Activated T-cell treated with anti-CD3 and anti-CD28 coated beads, Interleukin-2, amount 50 U/mL, for 72 hours (primary cell): ENCODE measurements at places on chromosomes 6 and 20. TPM values are rescaled to one million over a fixed set of nuclear protein-coding genes. Genes with fewer than 3 reads are reported as not detected.

- peaks cover 2% of the 10 kb centered on the region for H3K36me3 ChIP-seq
- peaks cover 22% of the 10 kb centered on the region for H3K4me1 ChIP-seq
- H3K27me3 ChIP-seq = no peaks in the 10 kb centered on the region
- no peak overlapping the region for H3K27ac ChIP-seq
- DNase-seq = no peak
- H3K4me3 ChIP-seq = no peak overlapping the region
Measured at GRCh38 chr20:8220716-8221115, 88.7 kb downstream of the PLCB1 start.

- H3K27ac ChIP-seq = peak overlapping the region; percentile 71
- peak; percentile 30 for DNase-seq
- H3K36me3 ChIP-seq = peaks cover 21% of the 10 kb centered on the region
Measured at GRCh38 chr6:28772480-28773381, 151.1 kb downstream of the TRIM27 start.

- DNase-seq = peak; percentile 50
- peaks cover 45% of the 10 kb centered on the region for H3K4me1 ChIP-seq
- no peaks in the 10 kb centered on the region for H3K27me3 ChIP-seq
- peaks cover 2% of the 10 kb centered on the region for H3K36me3 ChIP-seq
- H3K4me3 ChIP-seq = peak overlapping the region; percentile 91
Measured at GRCh38 chr6:159969204-159969912, 476 bp downstream of the IGF2R start.

DNA sequence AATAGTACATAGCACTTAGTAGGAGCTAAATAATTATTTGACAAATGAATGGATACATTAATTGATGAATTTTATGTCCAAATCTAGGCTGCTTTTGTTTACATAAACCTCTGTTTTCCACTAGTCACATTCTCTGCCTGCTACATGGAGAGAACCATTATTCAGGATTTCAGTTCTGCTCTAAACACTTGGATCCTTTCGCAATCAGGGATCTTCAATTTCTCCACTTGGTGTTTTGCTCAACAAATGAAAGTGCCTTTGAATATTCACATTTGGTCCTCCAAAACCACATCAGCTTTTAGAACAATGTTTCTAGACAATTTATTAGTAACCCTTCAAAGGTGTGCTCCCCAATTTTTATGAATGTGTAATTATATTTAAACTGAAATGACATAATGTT lies 30.6 kb upstream of the HLA-DQB1 start:
- DNase-seq = no peak
- no peak overlapping the region for H3K27ac ChIP-seq
- no peak overlapping the region for H3K4me3 ChIP-seq
- no peaks in the 10 kb centered on the region for H3K36me3 ChIP-seq
- H3K27me3 ChIP-seq = peaks cover 64% of the 10 kb centered on the region

DNA sequence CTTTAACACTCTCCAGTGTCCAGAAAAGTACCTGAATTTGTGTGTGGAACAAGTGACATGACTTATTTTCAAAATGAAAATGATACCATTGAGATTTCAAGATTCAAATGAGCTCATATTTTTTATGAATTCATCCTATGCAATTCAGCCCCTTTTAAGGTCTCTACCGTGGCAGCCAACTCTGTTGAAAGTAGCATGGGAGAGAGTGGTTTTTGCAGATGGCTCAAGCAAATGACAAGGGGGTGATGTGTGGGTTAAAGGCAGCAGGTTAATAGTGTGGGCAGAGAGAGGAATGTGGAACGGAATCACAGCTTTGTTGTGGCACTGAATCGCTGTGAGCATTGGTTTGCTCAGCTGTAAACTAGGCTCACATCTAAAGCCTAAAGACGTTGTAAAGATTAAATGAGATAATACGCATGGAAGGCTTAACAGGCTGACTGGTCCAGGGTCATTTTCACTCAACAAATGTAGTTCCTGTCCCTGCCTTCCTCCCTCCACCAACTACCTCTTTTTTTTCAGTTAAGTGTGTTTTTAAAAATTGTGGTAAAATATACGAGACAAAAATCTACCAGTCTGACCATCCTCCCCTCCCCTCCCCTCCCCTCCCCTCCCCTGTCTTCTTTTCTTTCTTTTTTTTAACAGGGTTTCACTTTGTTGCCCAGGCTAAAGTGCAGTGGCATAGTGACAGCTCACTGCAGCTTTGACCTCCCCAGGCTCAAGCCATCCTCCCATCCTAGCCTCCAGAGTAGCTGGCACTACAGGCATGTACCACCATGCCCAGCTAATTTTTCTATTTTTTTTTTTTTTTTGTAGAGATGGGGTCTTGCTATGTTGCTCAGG lies 114.7 kb upstream of the ZNF217 start:
- H3K4me1 ChIP-seq = peaks cover 57% of the 10 kb centered on the region
- peak overlapping the region; percentile 81 for H3K4me3 ChIP-seq
- peak; percentile 64 for DNase-seq
- H3K27me3 ChIP-seq = no peaks in the 10 kb centered on the region
- H3K27ac ChIP-seq = peak overlapping the region; percentile 94

GRCh38 chr6:158743033-158743651 lies 76.0 kb downstream of the EZR start:
- no peak overlapping the region for H3K4me3 ChIP-seq
- peak overlapping the region; percentile 35 for H3K27ac ChIP-seq
- H3K27me3 ChIP-seq = no peaks in the 10 kb centered on the region
- H3K36me3 ChIP-seq = peaks cover 67% of the 10 kb centered on the region
- H3K4me1 ChIP-seq = no peaks in the 10 kb centered on the region

- H3K27me3 ChIP-seq = peaks cover 17% of the 10 kb centered on the region
- no peaks in the 10 kb centered on the region for H3K36me3 ChIP-seq
Measured at GRCh38 chr6:148407372-148407771, 64.7 kb downstream of the SASH1 start.

DNA sequence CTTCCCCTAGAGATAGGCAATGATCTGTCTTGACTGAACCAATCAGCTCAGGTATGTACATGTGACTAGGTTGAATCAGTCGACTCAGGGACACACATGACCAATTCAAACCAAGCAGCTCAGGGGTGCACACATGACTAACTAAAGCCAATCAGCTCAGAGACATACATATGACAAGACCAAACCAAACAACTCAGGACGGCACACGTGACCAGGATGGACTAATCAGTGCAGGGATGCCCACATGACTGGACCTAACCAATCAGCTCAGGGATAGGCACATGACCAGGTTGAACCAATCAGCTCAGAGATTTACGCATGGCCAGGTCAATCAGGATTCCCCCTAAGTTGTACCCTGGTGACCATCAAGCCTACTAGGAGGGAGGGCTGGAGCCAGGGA lies 310.3 kb downstream of the CDH26 start:
- H3K27ac ChIP-seq = no peak overlapping the region
- H3K27me3 ChIP-seq = no peaks in the 10 kb centered on the region
- H3K4me1 ChIP-seq = peaks cover 8% of the 10 kb centered on the region
- H3K4me3 ChIP-seq = no peak overlapping the region

DNA sequence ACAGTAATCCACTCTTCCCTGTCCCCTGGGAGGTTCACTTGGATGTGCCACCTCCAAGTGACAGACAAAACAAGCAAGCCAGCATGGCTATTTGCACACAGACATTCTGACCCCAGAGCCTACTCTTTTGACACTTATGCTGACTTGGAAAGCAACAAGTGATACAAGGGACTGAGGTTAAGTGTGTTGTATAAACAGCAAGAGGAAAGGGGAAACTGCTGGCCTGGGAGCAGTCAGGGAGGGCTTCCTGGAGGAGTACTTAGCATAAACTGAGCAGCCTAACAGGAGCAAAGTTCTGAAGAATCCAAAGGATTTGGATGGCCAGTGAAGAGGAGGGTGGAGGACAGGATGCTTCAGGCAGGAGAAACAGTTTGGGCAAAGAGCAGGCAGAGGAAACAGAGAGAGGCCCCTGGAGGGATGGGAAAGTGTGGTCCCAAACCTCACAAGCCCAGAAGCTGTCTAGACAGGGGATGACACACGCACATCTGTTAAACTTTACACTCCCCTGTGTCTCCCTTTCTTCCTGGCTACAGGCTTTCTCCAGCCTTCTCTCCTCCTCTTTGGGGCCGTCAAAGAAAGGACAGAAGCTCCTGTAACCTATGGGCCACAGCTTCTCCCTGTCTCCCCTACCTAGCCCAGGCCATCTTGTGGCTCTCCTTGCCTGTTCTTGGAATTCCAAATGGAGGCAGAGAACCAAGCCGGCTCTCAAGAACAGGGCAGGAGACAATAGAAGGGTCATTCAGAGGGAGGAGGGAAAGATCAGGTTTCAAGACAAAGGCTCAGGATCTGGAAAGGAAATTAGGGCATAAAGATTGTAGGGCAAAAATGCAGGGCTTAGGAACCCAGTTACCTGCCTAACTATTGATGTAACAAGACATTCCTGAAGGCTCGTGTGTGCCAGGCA lies 19.3 kb downstream of the SULF2 start:
- H3K4me3 ChIP-seq = no peak overlapping the region
- no peaks in the 10 kb centered on the region for H3K36me3 ChIP-seq
- H3K27ac ChIP-seq = no peak overlapping the region
- no peak for DNase-seq
- H3K27me3 ChIP-seq = peaks cover 7% of the 10 kb centered on the region

GRCh38 chr6:113627480-113627879 lies 229.7 kb upstream of the MARCKS start:
- H3K27ac ChIP-seq = no peak overlapping the region
- H3K27me3 ChIP-seq = peaks cover 33% of the 10 kb centered on the region
- H3K36me3 ChIP-seq = no peaks in the 10 kb centered on the region
- no peak for DNase-seq
- no peak overlapping the region for H3K4me3 ChIP-seq

DNA sequence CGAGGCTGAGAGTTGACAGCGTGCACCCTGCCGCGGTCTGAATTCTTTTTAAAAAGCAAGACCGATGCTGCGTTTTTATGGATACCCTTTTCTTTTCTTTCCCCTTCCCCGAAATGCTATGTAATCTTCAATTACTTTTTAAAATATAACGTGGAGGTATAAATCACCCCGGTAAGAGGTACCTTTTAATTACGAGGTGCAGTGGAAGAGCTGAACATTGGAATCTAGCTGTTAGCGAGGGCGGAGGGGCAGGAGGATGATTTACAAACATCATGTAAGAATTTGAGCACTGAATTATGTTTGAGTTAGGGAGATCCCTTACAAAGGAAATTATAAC lies 1.2 kb downstream of the EYA2 start:
- no peaks in the 10 kb centered on the region for H3K36me3 ChIP-seq
- H3K27me3 ChIP-seq = peaks cover 56% of the 10 kb centered on the region
- H3K4me1 ChIP-seq = no peaks in the 10 kb centered on the region
- DNase-seq = no peak

- H3K36me3 ChIP-seq = no peaks in the 10 kb centered on the region
- DNase-seq = no peak
- H3K4me3 ChIP-seq = no peak overlapping the region
- peaks cover 75% of the 10 kb centered on the region for H3K27me3 ChIP-seq
- H3K27ac ChIP-seq = no peak overlapping the region
- H3K4me1 ChIP-seq = peaks cover 5% of the 10 kb centered on the region
Measured at GRCh38 chr6:2641044-2641725, 109.5 kb downstream of the MYLK4 start.

- no peaks in the 10 kb centered on the region for H3K36me3 ChIP-seq
- DNase-seq = no peak
- H3K27me3 ChIP-seq = peaks cover 16% of the 10 kb centered on the region
- no peak overlapping the region for H3K27ac ChIP-seq
- no peak overlapping the region for H3K4me3 ChIP-seq
Measured at GRCh38 chr6:43746071-43746470, 23.9 kb upstream of the VEGFA start.

- H3K4me1 ChIP-seq = peaks cover 5% of the 10 kb centered on the region
- H3K27me3 ChIP-seq = peaks cover 12% of the 10 kb centered on the region
- H3K36me3 ChIP-seq = no peaks in the 10 kb centered on the region
- no peak for DNase-seq
- no peak overlapping the region for H3K4me3 ChIP-seq
Measured at GRCh38 chr20:62632575-62633090, 9.7 kb upstream of the SLCO4A1 start.

DNA sequence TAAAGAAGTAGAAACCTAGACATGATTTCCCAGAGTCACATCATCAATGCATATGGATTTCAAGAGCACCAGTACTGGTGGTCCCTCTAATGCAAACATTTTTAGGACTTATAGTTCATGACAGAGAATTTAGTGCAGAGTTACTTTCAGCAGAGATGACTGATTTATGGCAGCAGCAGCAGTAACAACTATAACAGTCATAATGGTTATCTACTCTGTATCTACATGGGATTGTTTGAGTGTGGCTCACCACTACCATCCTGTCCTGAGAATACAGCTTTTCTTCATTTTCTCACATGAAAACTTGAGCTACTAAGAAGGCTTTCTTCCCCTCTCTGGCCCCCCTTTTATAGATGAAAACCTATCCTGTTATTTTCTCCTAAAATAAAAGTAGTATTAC lies 128.5 kb upstream of the ENPP5 start:
- H3K36me3 ChIP-seq = no peaks in the 10 kb centered on the region
- H3K27me3 ChIP-seq = peaks cover 51% of the 10 kb centered on the region
- no peak for DNase-seq
- H3K4me1 ChIP-seq = no peaks in the 10 kb centered on the region
- H3K4me3 ChIP-seq = no peak overlapping the region
- H3K27ac ChIP-seq = no peak overlapping the region

- DNase-seq = no peak
- H3K4me3 ChIP-seq = no peak overlapping the region
- H3K27ac ChIP-seq = no peak overlapping the region
- H3K27me3 ChIP-seq = no peaks in the 10 kb centered on the region
- peaks cover 39% of the 10 kb centered on the region for H3K4me1 ChIP-seq
- peaks cover 22% of the 10 kb centered on the region for H3K36me3 ChIP-seq
Measured at GRCh38 chr6:21873562-21873961, 280.0 kb downstream of the SOX4 start.

GRCh38 chr6:33609019-33609418 lies 12.1 kb upstream of the ITPR3 start:
- no peak overlapping the region for H3K27ac ChIP-seq
- no peaks in the 10 kb centered on the region for H3K36me3 ChIP-seq
- no peak overlapping the region for H3K4me3 ChIP-seq

- no peak overlapping the region for H3K27ac ChIP-seq
- no peak for DNase-seq
- no peaks in the 10 kb centered on the region for H3K27me3 ChIP-seq
- no peak overlapping the region for H3K4me3 ChIP-seq
- H3K36me3 ChIP-seq = no peaks in the 10 kb centered on the region
- H3K4me1 ChIP-seq = peaks cover 47% of the 10 kb centered on the region
Measured at GRCh38 chr6:139368661-139369060, 5.8 kb downstream of the CITED2 start.

- H3K4me3 ChIP-seq = no peak overlapping the region
- no peaks in the 10 kb centered on the region for H3K27me3 ChIP-seq
- DNase-seq = no peak
- no peaks in the 10 kb centered on the region for H3K4me1 ChIP-seq
Measured at GRCh38 chr6:123338394-123338793, 298.4 kb downstream of the TRDN start.

- no peak overlapping the region for H3K27ac ChIP-seq
- H3K4me1 ChIP-seq = peaks cover 9% of the 10 kb centered on the region
- no peak for DNase-seq
Measured at GRCh38 chr6:39335780-39336545, 13.5 kb upstream of the KCNK16 start.

- peaks cover 77% of the 10 kb centered on the region for H3K4me1 ChIP-seq
- no peak overlapping the region for H3K4me3 ChIP-seq
- H3K36me3 ChIP-seq = peaks cover 8% of the 10 kb centered on the region
- DNase-seq = no peak
- H3K27ac ChIP-seq = peak overlapping the region; percentile 61
Measured at GRCh38 chr6:159065759-159066329, 21.1 kb upstream of the TAGAP start.

PSORS1C2 gene
- not detected for total RNA-seq

TFAP2A gene
- total RNA-seq = 0.36 TPM

LST1 gene
- 27.0 TPM for total RNA-seq

GZF1 gene
- 5.9 TPM for total RNA-seq

PSORS1C1 gene
- total RNA-seq = not detected

ROS1 gene
- not detected for total RNA-seq

PACRG gene
- total RNA-seq = not detected

DUSP15 gene
- total RNA-seq = not detected

DNPH1 gene
- total RNA-seq = 42.3 TPM
